Ascending aorta (tissue), 2 donors: ENCODE measurements at places on chromosomes 2 and 18. TPM values are rescaled to one million over a fixed set of nuclear protein-coding genes. Genes with fewer than 3 reads are reported as not detected.

GRCh38 chr18:59516356-59517155 is 157.5 kb upstream of the LMAN1 start:
- no peak overlapping the region for H3K4me3 ChIP-seq
- H3K27me3 ChIP-seq: no peaks in the 10 kb centered on the region
- no peak overlapping the region for H3K27ac ChIP-seq
- peaks cover 6% of the 10 kb centered on the region for H3K4me1 ChIP-seq
- DNase-seq: no peak

DNA sequence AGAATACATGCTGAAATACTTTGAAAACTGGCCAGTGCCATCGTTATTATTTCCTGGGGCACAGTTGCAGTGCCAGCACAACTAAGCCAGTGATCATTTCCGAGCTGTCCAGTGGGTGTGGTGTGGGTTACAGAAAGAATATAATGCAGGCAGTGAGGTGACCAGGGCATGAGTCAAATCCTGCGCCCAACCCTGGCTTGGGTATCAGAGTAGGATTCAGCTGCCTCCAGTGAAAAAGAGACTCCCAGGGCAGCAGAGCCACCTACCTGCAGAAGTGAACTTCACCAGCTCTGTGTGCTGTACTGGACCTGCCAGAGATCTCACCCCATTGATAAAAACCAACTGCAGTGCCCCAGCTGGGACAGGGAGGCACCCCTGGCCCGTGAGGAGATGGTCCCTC is 18.0 kb downstream of the SLC9A2 start:
- H3K4me1 ChIP-seq: no peaks in the 10 kb centered on the region
- no peak for DNase-seq
- no peak overlapping the region for H3K27ac ChIP-seq
- H3K27me3 ChIP-seq: no peaks in the 10 kb centered on the region
- no peaks in the 10 kb centered on the region for H3K36me3 ChIP-seq

DNA sequence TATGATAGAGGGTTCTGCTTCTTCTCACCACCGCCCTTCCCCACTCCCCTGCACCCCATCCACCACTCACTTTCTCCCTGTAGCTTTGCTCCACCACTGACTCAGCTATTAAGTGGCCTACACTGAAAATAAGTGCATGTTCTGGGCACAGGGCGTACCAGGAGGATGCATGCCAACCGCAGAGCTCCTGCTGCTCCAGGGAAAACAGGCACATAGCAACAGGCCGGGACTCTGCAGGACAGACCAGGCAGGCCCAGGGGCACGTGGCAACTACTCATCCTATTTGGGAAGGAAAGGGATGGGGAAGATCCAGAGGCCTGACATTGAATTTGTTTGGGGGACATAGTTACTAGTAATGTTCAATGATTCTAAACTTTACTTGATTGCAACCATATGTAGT is 28.4 kb downstream of the ARL4C start:
- no peak overlapping the region for H3K4me3 ChIP-seq
- no peaks in the 10 kb centered on the region for H3K4me1 ChIP-seq
- H3K27ac ChIP-seq: no peak overlapping the region
- no peaks in the 10 kb centered on the region for H3K27me3 ChIP-seq
- no peak for DNase-seq

SLC9A4 gene
- total RNA-seq: not detected

SLC40A1 gene
- 40.8 TPM for total RNA-seq

DNA sequence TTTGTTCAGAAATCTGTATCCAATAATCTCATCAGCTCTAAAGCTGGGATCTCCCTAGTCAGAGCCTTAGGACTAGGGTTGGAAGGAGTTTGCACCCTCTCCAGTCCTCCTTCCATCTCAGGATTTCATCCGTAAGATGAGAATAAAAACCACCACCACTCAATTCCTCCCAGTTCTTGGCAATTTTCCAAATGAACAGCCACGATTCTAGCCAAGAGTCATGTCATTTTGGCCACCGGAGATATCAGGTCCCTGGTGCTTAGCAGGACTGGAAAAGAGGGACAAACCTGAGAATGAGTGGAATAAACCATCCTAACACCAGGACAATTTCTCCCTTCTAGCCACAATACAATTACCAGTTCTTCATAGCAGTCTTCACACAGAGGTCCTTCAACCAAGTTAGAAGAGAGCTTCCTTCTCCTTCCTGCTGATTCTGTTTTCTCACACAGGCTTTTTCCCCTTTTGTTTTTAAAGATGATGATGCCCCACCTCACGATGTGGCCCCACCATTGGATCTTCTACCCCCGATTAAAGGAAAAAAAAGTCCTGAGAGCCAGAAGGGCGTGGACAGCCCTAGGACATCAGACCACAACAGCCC is 36.2 kb downstream of the KIAA2012 start:
- no peaks in the 10 kb centered on the region for H3K36me3 ChIP-seq
- H3K4me1 ChIP-seq: no peaks in the 10 kb centered on the region
- H3K27ac ChIP-seq: no peak overlapping the region
- H3K4me3 ChIP-seq: no peak overlapping the region
- DNase-seq: no peak

DNA sequence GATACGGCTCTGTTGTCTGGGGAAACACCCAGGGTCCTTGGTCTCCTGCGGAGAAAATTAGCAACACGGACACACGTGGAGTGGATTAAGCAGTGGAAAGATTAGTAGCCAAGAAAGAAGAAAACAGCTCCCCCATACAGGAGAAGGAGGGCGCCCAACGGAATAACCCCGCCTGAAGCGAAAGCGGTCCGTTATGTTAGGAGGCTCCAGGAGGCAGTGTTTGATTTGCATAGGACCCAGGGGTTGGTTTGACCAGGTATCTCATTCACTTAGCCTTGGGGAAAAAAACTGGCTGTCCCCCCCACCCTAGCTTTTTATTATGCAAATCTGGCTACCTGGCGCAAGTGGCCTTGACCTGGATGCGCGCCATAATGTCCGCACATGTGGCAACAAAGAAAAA is 170.1 kb upstream of the KYNU start:
- no peak for DNase-seq
- no peaks in the 10 kb centered on the region for H3K36me3 ChIP-seq
- no peaks in the 10 kb centered on the region for H3K4me1 ChIP-seq
- no peak overlapping the region for H3K27ac ChIP-seq

- no peaks in the 10 kb centered on the region for H3K4me1 ChIP-seq
- H3K36me3 ChIP-seq: no peaks in the 10 kb centered on the region
- no peak overlapping the region for H3K4me3 ChIP-seq
- DNase-seq: no peak
These were observed 10.4 kb upstream of the CAVIN2 start for GRCh38 chr2:191857259-191857805.

DNA sequence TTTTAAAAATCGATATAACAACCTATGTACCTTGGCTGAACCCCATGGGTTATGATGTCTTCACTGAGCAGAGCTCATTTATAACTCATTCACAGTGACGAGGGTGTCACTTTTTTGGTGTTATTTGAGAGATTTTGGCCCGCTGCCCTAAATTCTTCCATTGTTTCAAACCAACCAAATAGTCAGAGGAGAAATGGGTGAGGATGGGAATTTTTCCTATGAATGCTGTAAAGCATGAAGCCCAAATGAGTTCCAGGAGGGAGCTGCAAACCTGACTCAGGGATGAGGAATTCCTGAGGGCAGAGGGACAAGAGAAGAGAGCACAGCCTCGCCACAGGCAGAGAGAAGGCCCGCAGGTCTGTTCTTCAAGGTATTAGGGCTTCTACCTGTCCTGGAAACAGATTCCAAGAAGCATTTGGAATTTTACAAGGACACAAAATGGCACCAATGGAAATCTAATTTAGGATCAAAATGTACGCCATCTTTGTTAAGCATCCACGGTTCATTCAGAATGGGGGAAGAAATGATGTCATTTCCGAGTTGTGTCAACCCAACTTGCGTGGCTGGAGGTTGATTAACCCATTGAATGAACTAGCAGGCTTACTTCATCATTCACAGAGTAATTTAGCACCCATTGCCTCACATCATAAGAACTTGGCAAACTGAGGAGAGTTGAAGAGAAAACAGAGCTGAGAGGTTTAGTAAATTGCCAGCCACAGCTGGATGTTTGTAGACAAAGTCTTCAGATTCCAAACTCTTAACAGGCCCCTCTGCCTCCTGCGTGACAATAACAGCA is 133.5 kb downstream of the LAMA3 start:
- H3K4me1 ChIP-seq: peaks cover 20% of the 10 kb centered on the region
- H3K36me3 ChIP-seq: no peaks in the 10 kb centered on the region
- no peak overlapping the region for H3K27ac ChIP-seq
- no peaks in the 10 kb centered on the region for H3K27me3 ChIP-seq
- DNase-seq: no peak

KIAA1328 gene
- 8.4 TPM for total RNA-seq

GNLY gene
- total RNA-seq: not detected

ANKRD62 gene
- total RNA-seq: not detected

DNA sequence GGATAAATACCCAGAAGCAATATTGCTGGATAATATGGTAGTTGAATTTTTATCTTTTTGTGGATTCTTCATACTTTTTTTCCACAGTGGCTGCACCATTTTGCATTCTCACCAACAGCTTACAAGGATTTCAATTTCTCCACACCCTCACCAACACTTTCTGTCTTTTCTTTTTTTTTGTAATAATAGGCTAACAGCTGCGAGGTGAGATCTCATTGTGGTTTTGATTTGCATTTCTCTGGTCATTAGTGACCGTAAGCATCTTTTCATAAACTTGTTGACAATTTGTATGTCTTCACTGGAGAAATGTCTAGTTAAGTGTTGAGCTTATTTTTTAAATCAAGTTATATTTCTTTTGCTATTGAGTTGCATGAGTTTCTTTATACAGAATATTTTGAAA is 17.6 kb upstream of the SLC9A2 start:
- H3K27me3 ChIP-seq: no peaks in the 10 kb centered on the region
- H3K4me1 ChIP-seq: no peaks in the 10 kb centered on the region
- H3K27ac ChIP-seq: no peak overlapping the region
- H3K4me3 ChIP-seq: no peak overlapping the region
- H3K36me3 ChIP-seq: no peaks in the 10 kb centered on the region

GRCh38 chr2:234414596-234414995 is 82.3 kb downstream of the ARL4C start:
- H3K36me3 ChIP-seq: no peaks in the 10 kb centered on the region
- H3K4me1 ChIP-seq: no peaks in the 10 kb centered on the region
- no peaks in the 10 kb centered on the region for H3K27me3 ChIP-seq
- DNase-seq: no peak
- H3K4me3 ChIP-seq: no peak overlapping the region

DNA sequence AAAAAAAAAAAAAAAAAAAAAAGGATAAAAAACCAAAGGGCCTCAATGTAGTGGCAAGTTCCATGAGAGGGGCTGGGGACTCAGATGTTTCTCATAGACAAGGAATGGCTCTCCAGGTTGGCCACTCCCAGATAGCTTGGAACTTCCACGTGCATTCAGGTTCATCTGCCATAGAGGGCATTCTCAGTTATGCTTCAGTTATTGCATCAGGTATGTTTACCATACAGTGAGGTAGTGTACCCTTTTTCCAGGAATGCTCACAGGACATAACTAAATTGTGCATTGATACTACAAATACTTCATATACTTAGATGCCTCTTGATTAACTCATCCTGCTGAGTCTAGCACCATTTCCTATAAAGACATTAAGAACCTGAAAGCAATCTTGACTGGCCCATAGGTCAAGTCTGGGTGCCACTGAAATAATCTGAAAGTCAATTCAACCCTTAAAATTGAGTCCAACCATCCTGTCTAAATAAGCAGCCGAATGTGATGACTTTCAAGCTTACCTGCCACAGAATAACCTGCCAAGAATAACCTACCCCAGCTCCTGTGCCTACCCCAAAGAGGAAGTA is 14.6 kb upstream of the KLHL23 start:
- H3K27ac ChIP-seq: no peak overlapping the region
- no peaks in the 10 kb centered on the region for H3K27me3 ChIP-seq
- no peak overlapping the region for H3K4me3 ChIP-seq

C2orf74 gene
- 7.2 TPM for total RNA-seq

DNA sequence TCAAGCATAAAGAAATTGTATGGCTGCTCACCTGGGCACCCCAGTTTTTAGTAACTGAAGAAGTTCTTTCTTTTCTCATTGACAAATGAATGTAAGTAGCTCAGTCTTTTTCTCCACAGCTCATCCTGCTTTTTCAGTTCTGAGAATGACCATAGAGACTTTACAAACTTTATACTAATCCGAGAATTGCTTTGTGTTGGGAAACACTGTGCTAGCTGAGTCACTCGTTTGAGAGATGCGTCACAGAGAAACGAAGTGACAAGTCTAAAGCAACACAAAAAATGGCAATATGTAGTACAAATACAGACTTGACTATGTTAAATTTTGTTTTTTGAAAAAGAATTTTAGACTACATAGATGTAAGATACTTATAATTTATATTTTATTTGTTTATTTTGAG is 9.0 kb downstream of the LRRTM4 start:
- no peak overlapping the region for H3K4me3 ChIP-seq
- H3K27me3 ChIP-seq: no peaks in the 10 kb centered on the region
- no peaks in the 10 kb centered on the region for H3K4me1 ChIP-seq
- H3K27ac ChIP-seq: no peak overlapping the region
- DNase-seq: no peak

CRYGA gene
- total RNA-seq: not detected

CERKL gene
- not detected for total RNA-seq
